Stimulated activated CD8-positive, alpha-beta memory T cell treated with anti-CD3 and anti-CD28 coated beads, Interleukin-4, amount 100 ng/mL, for 24 hours (primary cell): ENCODE measurements at places on chromosomes 11 and 22.

- no peak for DNase-seq
These were observed 7.4 kb downstream of the KMT2A start for GRCh38 chr11:118443590-118444218.

DNA sequence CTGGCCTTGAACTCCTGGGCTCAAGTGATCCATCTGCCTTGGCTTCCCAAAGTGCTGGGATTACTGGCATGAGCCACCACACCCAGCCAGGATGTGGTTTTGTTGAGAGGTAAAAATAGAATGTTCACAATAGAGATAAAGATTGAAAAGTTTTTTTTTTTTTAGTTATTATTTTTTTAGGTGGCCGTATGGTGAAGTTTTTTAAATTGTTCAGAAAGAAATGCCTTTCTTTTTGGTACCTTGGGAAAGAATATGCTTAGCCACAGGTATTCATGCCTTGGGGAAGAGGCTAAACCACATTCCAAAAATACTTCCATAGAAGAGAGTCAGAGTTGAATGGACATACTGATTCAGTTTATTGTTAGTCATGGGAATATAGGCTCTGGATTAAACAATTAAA is 143.4 kb downstream of the C11orf91 start:
- no peak for DNase-seq

DNA sequence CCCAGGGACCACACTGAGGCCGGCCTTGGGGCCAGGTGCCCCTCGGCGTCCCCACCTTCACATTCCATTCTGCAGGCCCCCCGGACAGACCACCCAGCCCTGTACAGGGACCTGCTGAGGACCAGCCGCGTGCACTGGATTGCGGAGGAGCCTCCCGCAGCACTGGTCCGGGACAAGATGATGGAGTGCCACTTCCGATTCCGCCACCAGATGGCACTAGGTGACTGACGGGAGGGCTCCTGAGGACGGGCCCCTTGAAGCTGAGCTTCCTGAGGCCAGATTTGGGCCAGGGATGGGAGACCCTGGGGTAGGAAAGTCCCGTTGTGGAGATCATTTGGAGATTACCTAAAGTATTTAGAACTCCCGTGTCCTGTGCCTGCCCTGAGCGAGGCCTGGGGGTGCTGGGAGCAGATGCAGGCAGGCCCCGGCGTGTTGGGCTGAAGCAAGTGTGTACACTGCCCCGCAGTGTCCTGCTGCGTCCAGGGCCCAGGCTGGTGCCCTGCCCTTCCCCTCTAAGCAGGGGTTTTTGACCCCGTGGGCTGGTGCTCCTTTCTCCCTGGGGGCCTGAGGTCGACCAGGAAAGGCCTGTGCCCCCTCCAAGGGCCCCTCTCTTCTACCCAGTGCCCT is 20.0 kb downstream of the TRMU start:
- peak; percentile 52 for DNase-seq

DNA sequence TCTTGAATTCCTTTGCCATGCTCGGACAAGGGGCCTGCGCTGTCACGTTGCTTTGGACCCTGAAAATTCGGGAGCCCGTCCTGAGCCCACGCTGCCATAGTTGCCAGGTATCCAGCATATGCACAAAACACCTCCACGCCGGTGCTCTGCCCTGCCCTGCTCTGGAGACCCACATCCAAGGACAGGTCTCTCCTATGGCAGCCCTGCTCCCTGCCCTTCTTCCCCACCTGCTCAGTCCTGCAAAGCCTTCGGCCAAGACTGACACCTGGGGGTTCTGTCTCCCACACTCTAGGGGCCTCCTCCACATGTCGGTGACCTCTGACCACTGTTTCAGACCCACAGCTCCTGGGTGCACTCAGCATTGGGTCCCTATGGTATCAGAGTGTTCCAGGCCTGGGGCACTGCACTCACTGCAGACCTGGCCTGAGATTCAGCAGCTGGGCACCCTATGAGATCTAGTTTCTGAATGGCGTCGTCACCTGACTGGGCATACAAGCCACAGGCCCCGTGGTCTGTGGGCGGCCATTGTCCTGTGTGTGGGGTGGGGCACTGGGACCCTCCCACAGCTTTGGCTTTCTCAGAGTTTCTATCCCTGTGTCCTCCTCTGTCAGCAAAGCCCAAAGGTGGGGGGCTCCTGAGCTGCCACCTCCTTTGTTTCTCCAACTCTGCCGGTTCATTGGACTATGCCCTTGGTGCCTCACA is 2.0 kb upstream of the KRTAP5-6 start:
- DNase-seq, result no peak

GRCh38 chr11:22558664-22559063 is 67.0 kb downstream of the FANCF start:
- DNase-seq, result no peak

GRCh38 chr11:12045914-12046635 is 37.6 kb upstream of the DKK3 start:
- DNase-seq, result no peak

DNA sequence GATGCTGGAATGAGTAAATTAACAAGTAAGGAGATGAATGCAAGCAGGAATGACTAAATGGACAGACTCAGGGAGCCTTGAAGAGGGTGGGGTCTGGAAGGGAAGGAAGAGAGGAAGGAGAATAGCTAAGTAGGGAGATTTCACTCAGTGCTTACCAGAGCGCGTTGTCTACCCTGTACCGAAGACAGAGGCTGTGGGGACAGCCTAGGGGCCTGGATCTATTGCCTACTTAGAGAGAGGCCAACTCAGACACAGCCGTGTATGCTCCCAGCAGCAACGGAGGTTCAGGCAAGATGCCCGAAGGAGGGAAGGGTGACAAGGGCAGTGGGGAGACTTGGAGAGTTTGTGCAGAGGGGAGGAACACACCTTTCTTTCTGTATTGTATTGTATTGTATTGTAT is at the start of gene FOLR2:
TSS of gene FOLR2 (plus strand) at position 157 of the 400 bp plus-strand sequence. CDS start 1,791 bp downstream, outside the sequence.
- DNase-seq, result no peak

DNA sequence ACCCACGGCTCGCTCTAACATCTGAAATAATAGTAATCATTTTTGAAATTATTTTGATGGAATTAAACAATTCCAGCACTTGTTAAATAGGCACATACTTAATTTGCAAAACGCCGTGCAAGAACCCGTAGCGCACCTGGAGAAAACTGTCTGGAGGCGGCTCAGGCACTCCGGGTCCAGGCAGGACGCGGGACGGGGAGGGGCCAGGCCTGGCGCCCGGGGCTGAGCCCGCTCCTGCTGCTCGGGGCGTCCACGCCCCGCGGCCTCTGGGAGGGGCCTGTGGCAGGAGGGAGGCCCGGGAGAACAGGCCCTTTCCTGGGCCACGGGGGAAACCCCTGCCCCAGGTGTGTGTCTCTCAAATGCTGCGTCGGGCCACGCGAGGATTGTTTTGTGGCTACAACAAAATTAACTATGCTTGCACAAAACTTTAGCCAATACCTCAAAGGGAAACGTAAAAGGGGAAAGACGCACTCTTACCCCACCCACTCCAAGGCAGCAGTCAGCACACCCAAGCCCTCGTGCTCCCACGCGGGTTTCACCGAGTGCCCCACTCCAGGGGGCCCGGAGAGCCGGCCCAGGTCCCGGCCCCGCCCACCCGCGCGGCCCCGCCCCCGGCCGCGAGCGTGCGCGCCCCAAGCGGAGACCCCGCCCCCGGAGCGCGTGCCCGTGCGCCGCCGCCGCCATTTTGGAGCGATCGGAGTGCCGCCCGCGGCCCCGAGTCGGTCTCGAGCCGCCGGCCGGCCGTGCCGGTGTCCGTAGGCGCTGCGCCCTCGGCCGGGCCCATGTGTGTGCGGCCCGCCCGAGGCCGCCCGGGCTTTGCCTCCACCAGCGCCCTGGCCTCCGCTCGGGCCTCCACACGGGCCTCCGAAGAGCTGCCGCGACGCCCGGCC is at the start of gene PPP6R2:
TSS of gene PPP6R2 (plus strand) at position 677 of the 890 bp plus-strand sequence. CDS start 50,582 bp downstream, outside the sequence.
- peak; percentile 82 for DNase-seq

DNA sequence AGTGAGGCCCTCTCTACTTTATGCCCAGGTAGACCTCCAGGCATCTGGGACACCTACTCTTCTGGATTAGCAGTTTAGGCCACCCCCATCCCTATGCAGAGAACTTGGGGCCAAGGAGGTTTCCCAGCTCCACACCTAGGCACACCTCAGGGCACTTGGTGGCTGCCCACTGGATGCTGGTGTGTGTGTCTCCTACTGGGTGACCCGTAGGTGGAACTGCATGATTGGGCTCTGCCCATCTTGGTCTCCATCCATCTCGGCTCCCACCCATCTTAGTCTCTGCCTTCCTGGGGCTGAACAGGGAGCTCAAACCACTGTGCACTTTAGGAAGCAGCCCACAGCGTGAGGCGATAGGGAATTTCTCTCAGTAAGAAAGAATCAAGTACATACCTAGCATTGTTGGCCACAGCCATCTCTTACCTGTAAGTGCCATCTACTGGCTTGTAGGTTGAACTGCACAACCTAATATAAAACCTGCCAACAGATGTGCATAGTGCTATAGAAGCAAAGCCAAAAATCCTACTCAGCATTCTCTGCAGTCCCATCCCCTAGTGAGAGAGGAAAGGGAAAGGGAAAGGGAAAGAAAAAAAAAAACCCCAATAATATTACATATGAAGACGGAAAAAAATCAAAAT is 61.6 kb upstream of the PTPN5 start:
- DNase-seq, result no peak

DNA sequence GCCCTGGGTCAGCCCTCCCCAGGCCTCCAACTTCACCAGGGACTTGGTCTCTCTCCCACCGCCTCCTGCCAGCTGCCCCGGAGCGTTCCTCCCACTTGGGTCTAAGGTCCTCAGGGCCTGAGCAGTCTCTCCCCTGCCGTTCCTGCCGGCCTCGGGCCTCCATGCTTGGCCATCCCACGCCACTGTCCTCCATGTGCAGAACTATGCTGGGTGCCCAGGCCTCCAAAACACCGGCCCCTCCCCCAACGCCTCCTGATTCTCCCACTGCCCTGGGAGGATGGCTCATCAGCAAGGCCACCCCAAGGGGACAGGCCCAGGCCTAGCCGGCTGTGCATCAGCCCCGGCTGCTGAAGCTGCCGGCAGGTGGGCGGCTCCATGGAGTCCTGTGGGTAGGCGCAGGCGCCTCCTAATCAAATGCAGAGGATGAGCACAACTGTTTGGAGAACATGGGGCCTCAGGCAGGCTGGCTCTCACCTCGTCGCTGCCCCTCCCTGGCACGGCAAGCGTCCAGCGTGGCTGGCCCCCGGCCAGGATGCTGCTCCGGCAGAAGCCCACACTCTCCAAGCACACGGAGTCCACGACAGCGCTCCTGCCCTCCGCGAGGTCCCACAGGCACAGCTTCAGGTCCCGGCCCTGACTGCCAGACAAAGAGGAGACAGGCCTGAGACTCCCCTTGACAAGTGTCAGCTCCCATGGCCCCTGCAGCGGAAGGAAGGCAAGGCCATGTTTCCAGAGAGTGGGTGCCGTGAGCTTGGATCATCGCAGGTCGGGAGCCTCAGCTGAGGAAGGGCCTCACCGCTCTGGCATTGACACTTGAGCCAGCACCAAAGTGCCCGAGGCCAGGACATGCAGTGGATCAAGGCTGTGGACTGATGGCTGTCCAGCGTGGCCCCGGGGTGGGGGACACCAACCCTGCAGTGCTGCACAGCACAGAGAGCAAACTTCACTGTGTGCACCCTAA is 42.6 kb downstream of the GNB1L start:
- no peak for DNase-seq

- no peak for DNase-seq
These were observed 6.5 kb downstream of the FZD4 start for GRCh38 chr11:86948733-86949132.

DNA sequence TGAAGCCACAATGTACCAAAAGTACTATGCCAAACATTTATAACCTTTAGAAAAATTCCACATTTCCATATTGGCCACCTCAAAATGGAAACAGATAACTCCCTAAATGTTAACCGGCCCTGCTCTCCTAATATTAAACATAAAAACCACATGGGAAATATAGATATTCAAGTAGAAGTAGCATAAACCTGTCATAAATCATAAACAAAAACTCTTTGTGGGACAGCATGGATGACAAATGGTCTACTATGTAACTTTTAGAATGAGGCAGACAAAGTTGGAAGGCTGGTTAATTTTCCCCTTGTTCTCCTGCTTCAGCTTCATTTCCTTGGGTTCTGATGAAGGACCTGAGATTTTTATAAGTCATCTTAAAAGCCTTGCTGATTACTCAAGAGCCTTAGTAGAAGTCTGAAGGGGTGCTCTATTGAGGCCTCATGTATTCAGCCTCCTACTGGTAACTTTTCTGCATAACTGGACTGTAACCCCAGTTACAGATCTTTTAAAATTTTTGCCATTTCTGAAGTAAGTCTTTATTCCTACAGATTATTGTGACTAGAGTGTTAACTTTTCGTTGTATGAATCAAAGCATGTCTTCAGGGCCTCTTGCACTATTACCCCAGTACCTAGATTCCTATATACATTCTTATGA is 116.4 kb downstream of the STIM1 start:
- no peak for DNase-seq

- DNase-seq, result no peak
These were observed 238.4 kb downstream of the BUD13 start for GRCh38 chr11:116534270-116534975.

GRCh38 chr11:76788661-76789442 is 5.7 kb downstream of the TSKU start:
- no peak for DNase-seq

- no peak for DNase-seq
These were observed 268.6 kb upstream of the SESN3 start for GRCh38 chr11:95499516-95500135.

DNA sequence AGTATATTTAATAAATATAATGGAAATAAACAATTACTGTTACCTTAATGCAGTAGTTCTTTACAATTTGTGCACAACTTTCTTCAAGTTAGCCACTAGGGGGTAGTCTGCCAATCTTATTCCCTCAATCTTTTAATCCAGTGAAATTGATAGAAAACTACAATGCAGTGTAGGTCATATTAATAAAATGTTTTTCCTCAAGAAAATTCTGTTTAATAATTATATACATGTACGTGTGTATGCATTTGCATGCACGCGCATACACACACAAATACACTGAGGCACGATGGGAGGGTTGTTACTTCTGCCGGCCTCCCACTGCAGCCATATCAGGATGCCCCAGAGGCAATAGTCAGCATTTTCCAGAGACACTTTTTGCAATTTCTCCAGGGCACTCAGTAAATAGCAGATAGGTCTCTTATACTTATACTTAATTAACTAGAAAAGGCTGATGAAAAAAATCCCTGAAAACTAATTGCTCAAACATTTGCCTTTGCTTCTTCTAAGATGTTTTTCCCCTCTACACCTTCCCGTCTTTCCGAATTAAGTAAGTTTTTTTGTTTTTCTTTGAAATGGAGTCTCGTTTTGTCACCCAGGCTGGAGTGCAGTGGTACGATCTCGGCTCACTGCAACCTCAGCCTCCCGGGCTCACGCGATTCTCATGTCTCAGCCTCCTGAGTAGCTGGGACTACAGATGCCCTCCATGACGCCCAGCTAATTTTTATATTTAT is 3.1 kb downstream of the GAB2 start:
- DNase-seq, result no peak

GRCh38 chr22:44540756-44541670 is 43.0 kb upstream of the RTL6 start:
- DNase-seq, result no peak
